ENCODE measurements at places on chromosomes 3 and 15. TPM values are rescaled to one million over a fixed set of nuclear protein-coding genes. Genes with fewer than 3 reads are reported as not detected.
A peak's percentile ranks its signal among the peaks of the same experiment; 100 is the strongest.

GP5 gene
- total RNA-seq = not detected

PTH1R gene
- 1.4 TPM for total RNA-seq

SEMA6D gene
- 52.6 TPM for total RNA-seq

SETMAR gene
- total RNA-seq = 8.1 TPM

KCNMB2 gene
- 0.31 TPM for total RNA-seq

INSYN1 gene
- total RNA-seq = 0.82 TPM

ZNF660 gene
- total RNA-seq = 1.2 TPM

GRCh38 chr3:49005303-49005680 lies 1.9 kb upstream of the WDR6 start:
- no peak for DNase-seq

- no peak for DNase-seq
Observed at GRCh38 chr3:141469720-141470119, 17.1 kb upstream of the RASA2 start.

GRCh38 chr15:35311615-35312014 lies 226.5 kb upstream of the NANOGP8 start:
- DNase-seq = no peak

DNA sequence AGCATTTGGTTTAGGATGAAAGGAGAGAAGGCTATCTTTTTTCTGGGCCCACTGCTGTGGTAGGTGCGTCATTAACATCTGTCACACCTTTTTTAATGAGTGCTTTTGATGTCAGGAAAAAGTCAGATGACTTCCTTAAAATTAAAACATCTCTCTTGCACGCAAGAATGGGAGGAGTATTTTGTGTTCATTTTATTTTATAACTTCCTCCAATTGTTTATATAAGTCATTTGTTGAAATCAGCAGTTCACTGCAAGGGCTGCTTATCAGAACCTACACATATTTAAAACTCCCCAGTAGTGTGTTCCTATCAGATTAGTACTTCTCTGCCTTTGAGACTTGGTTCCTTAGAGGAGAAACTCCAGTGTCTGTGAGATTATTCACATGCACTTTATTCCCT lies 143.8 kb downstream of the NEO1 start:
- DNase-seq = no peak

DNA sequence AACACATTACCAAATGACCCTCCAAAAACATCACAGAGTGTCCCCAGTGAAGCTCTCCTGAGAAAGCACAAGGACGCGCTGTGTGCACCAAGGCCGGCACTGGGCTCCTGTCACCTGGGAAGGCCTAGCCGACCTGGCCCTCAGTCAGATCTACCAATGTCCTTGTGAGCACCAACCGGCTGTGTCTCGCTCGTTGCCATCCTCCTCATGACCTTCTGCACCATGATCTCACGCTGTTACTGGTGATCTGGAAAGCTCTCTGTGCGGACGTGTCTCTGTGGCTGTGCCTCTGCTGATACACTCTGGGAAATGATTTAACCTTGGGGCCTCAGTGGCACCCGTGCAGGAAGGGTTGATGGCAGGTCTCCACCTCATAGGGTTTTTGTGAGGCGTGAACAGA lies 24.2 kb downstream of the ZXDC start:
- no peak for DNase-seq

DNA sequence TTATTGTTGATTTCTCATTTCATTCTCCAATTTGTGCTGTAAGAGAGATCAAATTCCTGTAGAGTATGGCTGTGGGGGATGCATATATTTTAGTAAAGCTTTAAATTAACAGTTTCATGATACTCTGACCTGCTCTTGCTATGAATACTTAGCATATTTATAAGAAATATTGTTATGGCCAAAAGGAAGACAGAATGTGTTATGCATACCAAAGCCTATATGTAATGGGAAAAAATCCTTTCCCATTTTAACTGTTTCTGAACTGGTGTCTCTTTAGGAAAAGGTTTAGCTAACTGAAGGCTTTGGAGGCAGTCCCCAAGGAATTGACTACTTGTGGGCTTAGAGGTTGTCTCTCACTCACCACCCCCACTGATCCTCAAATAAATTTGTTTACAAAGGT lies 59.2 kb downstream of the CADPS start:
- no peak for DNase-seq

GRCh38 chr15:39721893-39722292 lies 60.7 kb downstream of the FSIP1 start:
- DNase-seq = no peak

- no peak for DNase-seq
Observed at GRCh38 chr3:175187586-175187985, 328.5 kb downstream of the NAALADL2 start.

- DNase-seq = no peak
Observed at GRCh38 chr15:64614519-64614918, 154.1 kb downstream of the ZNF609 start.

DNA sequence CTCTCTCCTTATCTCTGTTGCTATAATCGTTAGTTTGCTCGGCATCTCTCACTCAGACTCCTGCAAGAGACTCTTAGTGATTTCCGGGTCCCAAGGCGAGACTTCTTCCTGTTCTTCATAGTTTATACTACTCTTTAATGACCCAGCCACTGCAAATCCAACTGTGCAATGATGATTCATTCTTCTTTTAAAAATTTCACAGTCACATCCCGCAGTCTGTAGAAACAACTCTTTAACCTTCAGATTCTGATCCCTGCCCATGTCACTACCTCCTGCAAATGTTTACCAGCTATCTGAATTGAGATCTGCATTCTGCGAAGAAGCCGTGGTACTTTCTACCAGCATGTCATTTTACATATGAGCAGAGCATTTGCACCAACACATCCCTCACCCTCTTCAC lies 2.8 kb upstream of the VGLL3 start:
- DNase-seq = no peak

- DNase-seq = no peak
Observed at GRCh38 chr3:21894459-21895340, 143.7 kb upstream of the ZNF385D start.

- DNase-seq = no peak
Observed at GRCh38 chr3:57696801-57697321, 4.0 kb upstream of the DENND6A start.

- no peak for DNase-seq
Observed at GRCh38 chr3:189728915-189729314, 97.7 kb downstream of the TP63 start.

DNA sequence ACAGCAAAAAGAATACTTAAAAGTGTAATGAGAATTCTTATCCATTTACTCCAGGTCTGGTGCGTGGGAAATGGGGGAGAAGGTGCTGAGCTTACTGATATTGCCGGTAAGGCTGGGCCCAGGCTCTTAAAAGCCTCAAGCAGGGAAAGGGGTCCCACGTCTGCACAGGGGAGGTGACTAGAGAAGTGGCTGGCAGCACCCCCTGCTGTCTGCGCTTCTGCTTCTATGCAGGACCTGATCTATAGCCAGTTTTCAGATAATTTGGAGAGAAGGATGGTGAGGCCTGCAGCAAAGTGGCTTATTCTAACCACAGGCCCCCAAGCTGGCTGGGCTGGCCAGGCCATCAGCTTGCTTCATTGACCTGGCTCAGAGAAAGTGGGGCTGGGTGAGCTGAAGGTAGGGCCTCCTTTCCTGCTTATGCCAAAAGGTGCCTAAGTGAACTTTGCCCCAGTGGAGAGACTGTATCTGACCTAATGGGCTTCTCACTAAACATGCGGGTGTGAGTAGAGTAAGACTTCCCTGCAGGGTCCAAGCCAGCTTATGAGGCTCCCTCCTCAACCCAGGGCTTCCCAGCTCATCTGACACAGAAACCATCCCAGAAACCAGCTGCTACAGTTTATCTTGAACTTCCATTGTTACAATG lies 30.9 kb upstream of the ATP1B3 start:
- DNase-seq = no peak

- DNase-seq = no peak
Observed at GRCh38 chr3:165383381-165383780, 187.2 kb upstream of the SLITRK3 start.

DNA sequence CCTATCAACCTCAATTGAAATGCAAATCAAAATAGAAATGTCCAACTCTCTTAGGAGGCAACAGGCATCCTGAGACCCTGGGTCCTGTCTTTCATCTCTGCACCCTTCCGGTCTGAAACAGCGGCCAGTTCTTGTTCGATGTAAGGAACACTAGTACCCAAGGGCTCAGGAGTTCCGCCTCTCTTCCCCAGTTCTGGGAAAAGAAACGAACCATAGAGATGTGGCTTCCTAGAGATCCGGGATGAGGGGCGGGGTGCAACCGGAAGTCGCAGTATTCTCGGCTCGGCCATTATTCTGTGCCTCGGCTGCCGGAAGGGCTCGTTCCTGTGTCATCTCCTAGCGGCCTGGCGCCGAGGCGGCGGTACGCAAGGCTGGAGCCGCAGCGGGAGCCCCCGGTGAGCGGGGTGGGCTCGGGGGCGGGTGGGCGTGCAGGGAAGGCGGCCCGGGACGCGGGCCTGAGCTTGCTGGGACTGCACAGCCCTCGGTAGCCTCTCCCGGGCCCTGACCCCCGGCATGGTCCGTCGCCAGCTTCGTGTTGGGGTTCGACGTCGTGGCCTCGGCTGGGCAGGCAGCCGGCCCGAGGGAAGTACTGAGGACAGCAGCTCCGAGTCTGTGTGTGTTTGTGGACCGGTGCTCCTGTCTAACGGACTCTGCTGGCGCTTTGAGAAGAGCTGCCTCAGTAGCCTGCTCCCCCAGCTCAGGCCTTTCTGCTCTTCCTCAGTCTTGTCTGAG lies at the start of gene ZNF197:
ZNF197 (plus strand) TSS at position 288 of the 732 bp plus-strand sequence. CDS start 4,119 bp downstream, outside the sequence.
- peak; percentile 87 for DNase-seq

- no peak for DNase-seq
Observed at GRCh38 chr3:2655229-2655701, 454.9 kb downstream of the IL5RA start.

DNA sequence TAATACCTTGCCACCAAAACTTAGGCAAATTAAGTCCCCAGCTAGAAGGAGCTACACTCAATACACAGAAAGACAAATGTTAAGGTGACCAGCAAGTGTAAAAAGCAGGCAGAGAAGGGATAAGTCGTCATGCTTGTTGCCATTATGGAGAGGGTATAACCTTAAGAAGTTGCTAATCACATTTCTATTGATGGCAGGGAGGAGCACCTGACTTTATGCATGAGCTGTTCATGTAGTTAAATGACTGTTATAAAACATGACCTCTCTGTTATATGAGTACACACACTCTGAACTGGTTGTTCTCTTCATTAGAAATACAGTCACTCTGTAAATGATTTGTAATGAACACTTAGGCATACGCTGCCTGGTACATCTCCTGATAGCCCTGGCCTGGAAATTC lies 6.6 kb upstream of the CCNL1 start:
- DNase-seq = no peak

- no peak for DNase-seq
Observed at GRCh38 chr3:3356846-3357245, 177.4 kb upstream of the CRBN start.
